ENCODE measurements at places on chromosomes 7 and 10.

DNA sequence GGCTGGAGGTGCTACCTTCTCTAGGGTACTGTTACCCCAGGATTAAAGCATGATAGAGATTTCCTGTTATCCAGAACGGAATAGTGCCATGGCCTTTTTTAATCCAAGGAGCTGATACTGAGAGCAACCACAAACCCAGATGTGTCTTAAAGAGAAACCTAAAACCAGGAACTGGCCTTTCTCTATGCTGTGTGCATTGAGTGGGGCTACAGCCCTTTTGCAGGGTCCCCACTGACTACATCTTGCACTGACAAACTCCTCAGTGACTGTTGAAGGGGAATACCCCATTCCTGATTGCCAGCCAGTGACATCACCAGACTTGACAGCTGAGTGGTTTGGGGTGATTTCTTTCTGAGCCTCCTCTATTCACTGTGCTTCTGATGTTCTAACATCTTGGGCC lies 81.9 kb upstream of the CAPZA2 start:
- no peak for DNase-seq

- DNase-seq = no peak
These were observed 176.3 kb downstream of the DGKI start for GRCh38 chr7:137670222-137671064.

GRCh38 chr10:44756216-44756615 lies 154.9 kb upstream of the TMEM72 start:
- DNase-seq = no peak

- DNase-seq = no peak
These were observed 139.1 kb downstream of the TFPI2 start for GRCh38 chr7:93751421-93751820.

GRCh38 chr10:91220954-91221675 lies 652 bp downstream of the PCGF5 start:
- DNase-seq = no peak

DNA sequence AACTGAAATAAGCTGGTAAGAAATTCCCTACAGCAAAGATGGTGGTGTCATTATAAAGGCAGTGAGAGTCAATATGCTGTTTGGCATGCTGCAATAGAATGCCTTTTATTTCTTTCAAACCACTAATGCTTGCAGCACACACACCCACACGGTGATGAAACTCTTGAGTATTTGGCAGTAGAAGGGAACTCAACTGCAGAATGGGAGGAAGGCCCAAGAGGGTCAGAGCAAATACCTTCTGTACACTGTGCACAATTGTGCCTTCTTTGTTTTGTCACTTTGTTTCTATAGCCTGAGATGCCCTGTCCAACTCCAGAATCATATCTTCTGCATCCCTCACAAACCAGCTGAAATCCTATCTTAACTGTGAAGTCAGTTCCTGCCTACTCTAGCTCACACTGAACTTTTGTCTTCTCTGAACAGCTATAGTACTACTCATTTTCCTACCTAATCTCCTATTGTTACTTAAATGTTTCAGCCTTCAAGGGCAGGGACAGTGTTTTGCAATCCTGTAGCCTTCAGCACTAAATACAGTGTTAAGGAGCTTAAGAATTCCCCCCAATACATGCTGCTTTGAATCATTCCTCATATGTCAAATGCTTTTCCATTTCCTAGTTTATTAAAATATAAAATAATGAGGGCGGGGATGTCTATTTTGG lies 22.2 kb downstream of the MMS19 start:
- DNase-seq = no peak

- no peak for DNase-seq
These were observed 158.9 kb downstream of the AKR1D1 start for GRCh38 chr7:138235207-138235606.

DNA sequence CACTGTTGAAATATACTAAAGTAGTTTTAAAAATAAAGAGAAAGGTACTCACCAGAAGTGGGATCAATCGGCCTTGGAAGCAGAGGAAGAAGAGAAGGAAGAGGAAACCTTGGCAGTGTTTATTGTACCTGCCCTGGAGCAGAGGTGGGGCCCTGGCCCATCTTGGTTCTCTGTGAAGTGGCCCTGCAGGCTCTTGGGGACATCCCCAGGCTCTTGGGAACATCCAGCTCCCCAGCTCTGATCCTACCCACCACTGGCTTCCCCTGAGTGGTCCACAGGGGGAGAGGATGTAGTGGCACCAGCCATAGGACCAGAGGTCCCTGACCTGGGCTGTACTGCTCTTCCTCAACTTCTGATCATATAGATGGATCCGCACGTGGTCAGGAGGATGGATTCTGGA lies 22.3 kb upstream of the RET start:
- no peak for DNase-seq

DNA sequence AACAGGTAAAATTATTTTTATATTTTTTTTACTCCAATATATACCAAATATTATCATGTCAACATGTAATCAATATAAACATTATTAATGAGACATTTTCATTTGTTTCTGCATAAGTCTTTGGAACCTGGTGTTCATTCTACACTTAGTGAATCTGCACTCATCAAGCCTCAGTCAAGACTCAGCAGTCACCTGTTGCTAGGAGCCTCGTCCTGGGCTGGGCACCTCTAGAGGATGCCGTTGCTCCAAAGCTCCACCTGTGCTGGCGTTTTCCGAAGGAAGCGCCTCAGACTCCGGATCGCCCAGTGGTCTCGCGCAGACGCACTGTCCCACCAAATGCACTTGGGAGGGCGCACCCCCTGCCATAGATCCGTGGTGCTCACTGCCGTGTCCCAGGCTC lies 604.7 kb upstream of the MKI67 start:
- no peak for DNase-seq

DNA sequence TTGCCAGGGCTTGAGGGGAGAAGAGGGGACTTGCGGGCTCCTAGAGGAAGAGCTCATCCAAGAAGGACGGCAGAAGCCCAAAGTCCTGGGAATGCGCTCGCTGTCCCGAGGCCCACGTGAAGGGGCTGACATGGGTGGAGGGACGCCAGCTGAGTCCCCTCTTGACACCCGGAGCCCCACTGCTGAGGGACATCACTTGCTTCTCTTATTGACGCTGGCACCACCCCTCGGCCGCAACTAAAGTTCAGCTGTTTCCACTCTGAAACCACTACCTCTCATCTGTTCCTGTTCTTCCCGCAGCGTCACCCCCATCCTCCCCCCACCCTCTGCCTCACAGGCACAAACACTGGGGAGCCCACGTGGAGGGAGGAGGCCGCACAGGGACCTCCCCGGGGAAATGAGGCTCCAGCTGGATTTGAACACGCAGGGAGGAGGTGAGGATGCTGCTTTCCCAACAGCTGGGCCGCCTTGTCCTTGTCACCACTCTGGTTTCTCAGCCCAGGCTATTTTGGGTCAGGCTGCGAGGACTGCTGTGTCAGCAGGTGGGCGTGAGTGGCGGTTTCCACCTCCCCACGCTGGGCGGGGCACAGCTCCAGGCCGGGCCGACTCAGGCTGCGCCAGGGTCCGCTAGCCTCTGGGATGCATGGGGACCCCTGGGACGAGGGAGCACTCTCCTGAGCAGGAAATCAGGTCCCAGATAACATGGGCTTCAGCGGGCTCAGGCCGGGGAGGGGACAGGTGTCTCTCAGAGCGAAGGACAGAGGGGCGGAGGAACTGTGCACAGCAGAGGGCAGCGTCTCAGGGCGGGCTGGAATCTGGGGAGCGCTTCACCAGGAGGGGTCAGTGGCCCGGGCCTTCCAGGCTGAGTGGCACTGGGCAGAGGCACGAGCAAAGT lies 156.3 kb downstream of the ZNF248 start:
- DNase-seq = no peak

GRCh38 chr10:73358331-73359279 lies at the start of gene CFAP70:
Gene CFAP70 (minus strand): TSS chr10:73358864. CDS start chr10:73354796, 4,068 bp downstream.
- peak; percentile 83 for DNase-seq

DNA sequence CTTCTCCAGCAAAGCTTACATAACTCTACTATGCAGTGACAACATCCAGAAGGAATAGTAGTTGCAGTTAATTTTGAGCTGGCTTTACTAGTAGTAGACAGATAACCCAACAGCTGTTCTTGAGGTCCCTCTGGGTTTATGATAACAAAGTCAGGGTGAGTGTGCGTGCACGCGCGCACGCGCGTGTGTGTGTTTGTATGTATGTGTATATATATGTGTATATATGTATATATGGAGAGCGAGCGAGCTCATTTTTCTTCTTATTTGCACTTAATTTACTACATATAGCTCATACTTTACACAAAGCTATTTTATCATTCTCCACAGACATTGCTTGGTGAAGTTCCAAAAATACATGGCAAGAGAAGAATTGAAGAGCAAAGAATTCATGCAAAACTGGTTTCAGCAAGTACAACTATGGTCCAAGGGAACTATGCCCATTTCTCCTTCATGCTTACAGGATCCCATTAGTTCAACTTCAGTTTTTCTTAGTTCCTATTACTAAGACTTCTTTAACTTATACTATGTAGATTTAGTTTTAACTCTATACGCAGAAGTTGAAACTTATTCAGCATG lies 105.9 kb upstream of the TMEM168 start:
- no peak for DNase-seq

DNA sequence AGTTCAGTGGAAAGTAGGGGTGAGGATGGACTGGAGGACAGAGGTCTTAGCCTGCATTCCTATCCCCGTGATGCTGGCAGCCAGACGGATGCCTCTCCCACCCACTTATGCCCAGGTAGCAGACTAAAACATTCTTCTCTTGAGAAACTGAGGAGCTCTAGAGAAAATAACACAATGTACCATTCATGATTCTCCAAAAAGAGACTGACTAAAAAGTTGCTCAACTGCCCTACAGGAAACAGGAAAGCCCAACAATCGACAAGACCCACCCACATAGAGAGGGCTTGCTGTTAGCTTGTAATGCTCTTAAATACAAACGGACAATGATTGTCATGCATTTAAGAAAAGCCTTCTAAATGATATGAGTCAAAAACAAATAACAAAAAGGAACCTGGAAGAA lies 33.2 kb upstream of the PDE1C start:
- DNase-seq = no peak

- peak; percentile 20 for DNase-seq
These were observed 45.3 kb upstream of the EN2 start for GRCh38 chr7:155412416-155413253.

- no peak for DNase-seq
These were observed 61.2 kb upstream of the CAPZA2 start for GRCh38 chr7:116801092-116801710.

GRCh38 chr10:126104767-126105166 lies 208.4 kb downstream of the FANK1 start:
- no peak for DNase-seq

DNA sequence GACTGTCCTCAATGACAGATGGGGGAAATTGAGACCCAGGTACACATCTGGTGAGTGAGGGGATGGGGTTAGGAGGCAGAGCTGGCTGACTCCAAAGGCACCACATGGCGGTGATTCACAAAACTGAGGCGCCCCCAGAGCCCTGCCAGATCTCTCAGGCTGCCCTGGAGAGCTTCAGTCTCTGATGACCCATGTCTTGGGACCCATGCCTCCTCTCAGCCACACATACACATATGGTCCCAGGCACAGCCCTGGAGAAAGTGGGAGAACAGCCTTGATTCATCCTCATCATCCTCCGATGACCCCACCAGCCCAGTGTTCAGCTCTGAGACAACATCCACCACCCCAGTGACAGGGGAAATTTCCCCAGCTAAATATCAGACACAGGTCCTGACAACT lies 426.0 kb downstream of the RPS24 start:
- no peak for DNase-seq

GRCh38 chr10:52635651-52636050 lies 136.9 kb downstream of the MBL2 start:
- DNase-seq = no peak

All from activated gamma-delta T cell treated with anti-CD3 and anti-CD28 coated beads, Interleukin-2, amount 50 U/mL, for 16 hours (primary cell).